ENCODE measurements at places on chromosomes 3 and 15.

- no peak for DNase-seq
Observed at GRCh38 chr3:122975163-122975923, 52.2 kb downstream of the SEMA5B start.

DNA sequence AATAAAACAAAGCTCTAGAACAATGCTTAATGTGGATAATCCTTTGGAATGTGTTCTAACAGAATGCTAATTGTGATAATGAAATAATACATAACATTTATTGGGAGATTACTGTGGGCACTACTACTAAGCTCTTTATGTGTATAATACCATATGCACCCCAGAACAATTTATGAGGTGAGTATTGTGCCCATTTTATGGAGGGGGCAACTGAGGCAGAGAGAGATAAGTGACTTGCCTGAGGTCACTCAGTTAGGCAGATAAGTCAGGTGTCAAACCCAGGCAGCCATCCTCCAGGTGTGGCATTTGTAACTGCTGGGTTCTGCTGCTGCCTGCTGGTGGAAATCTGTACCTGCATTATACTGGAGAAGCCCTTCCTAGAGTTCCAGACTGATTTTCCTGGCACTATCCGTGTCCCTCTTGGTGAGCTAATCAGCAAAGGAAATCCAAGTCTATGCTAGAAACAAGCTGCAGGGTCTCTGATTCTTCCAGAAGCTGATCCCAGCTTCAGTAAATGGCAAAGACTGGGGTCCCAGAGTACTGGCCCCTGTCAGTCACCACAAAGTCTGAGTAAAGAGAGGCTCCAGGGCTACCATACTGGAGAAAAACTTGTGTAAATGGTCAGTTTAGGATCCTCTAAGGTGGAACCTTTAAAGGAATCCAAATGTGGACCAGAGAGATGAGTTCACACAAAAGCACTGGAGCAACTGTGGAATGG, 22.6 kb upstream of the RBP1 start:
- no peak for DNase-seq

DNA sequence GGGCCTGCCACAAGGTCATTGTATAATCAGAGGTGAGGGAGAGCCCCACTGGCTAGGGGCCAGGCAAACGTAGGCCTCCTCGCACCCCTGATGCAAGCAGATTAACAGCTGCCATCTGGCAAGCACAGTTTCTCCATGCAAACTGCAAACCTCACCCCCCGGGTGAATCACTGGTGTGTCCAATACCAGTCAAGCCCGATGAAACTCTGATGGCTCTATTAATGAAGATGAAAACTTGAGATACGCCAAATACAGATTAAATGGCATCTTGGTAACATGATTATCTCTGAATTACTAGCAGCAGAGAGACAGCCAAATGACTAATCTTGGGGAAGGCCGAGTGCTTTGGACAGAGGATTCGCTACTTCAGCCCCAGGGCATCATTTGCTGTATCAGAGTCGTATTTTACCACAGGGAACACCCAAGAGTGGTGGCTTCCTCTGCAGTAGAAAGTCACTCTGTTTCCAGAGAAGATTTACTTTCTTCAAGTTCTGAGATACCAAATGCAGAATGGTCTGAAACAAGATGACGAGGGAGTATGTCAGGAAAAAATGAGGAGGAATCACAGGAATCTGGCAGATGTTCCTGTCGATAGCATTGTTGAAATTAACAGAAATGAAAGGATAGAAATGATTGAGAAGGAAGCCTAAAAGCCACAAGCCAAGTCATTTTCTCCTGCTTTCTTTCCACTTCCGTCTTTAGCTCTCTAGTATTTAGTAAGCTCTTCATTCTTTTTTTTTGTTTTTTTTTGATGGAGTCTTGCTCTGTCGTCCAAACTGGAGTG, 96.2 kb upstream of the NR2F2 start:
- DNase-seq, result no peak

- no peak for DNase-seq
Observed at GRCh38 chr15:62889141-62889661, 153.3 kb upstream of the TPM1 start.

Measured in cortex of kidney (tissue), 1 donor.